ENCODE measurements at places on chromosomes 12 and 14.

GRCh38 chr12:6961695-6962284 lies 8.7 kb downstream of the PHB2 start:
- DNase-seq = peak; percentile 54

- no peak for DNase-seq
These were observed 449.4 kb upstream of the OR4E1 start for GRCh38 chr14:22122829-22123560.

GRCh38 chr12:26056335-26056734 lies 68.5 kb downstream of the BHLHE41 start:
- no peak for DNase-seq

- DNase-seq = no peak
These were observed 248.0 kb upstream of the PDE3A start for GRCh38 chr12:20120403-20120725.

- no peak for DNase-seq
These were observed 113.3 kb upstream of the PRB2 start for GRCh38 chr12:11508699-11509098.
